ENCODE measurements at places on chromosomes 3 and 15. TPM values are rescaled to one million over a fixed set of nuclear protein-coding genes. Genes with fewer than 3 reads are reported as not detected.

- DNase-seq: no peak
These were observed 204.2 kb upstream of the PROK2 start for GRCh38 chr3:71989165-71989564.

GRCh38 chr3:37949866-37950265 lies 40.7 kb upstream of the VILL start:
- peak; percentile 16 for DNase-seq

GRCh38 chr3:170499562-170500156 lies 81.0 kb downstream of the CLDN11 start:
- no peak for DNase-seq

DNA sequence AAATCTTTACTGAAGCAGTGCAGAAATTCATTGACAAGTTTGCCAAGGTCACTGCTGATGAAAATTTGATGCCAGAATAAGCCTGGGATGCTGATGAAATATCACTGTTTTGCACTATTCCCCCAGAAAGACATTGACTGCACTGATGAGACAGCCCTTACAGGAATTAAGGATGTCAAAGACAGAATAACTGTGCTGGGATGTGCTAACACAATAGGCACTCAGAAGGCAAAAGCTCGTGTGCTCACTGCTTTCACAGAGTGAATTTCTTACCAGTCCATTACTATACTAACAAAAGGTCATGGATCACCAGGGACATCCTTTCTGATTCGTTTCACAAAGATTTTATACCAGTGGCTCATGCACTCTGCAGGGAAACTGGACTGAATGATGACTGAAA lies 69.4 kb downstream of the MCF2L2 start:
- no peak for DNase-seq

DNA sequence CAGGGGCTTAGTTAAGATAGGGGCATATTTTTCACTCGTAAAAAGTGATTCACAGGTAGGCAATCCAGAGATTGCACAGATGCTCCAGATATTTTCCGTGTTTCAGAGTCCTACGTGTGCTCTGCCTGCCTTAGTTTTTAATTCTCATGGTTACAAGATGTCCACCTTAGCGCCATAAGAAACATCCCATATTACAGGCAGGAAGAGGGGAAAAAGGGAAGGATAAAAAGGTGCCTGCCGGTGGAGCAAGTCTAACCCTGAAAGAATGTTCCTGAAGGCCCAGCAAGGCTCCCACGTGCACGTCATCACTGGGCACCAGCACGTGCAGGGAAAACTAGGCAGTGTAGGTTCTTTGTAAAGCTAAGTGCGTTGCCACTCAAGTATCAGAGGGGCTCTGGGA lies 10.1 kb upstream of the MOBP start:
- no peak for DNase-seq

DNA sequence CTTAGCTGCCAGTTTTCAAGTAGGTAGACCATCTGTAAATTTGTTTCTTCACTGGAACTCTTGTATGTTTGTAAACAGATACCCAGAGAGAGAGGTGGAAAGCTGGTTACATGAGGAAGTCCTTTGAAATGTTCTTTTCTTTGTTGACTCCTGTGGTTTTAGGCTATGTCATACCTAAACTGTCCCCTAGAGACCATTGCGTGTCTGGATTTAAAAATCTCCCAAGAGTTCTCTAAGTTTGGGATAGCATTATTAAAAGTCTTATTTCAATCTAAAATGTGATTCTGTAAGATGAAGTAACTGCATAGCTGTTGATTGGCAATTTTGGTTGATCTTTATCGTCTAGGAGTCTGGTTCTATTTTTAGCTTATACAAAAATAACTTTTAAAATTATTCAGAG lies 127.2 kb downstream of the GHSR start:
- DNase-seq: no peak

DNA sequence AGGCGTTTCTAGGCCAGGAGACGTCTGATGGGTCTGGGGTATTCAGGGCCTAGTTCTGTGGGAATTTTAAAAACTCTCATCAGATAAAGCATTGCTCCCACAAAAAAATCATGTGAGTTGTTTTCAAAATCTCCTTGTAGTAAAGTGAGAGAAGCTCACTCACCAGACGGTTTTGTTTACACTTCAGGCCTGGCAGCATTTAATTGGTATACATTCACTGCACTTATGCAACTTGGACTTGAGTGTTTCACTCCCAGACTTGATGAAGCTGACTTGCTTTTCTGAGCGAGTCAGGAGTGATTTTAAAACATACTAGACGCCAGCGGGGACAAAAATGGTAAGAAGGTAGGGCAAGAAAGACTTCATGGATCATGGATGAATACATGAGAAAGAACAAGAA lies 75.2 kb downstream of the SLCO3A1 start:
- no peak for DNase-seq

DNA sequence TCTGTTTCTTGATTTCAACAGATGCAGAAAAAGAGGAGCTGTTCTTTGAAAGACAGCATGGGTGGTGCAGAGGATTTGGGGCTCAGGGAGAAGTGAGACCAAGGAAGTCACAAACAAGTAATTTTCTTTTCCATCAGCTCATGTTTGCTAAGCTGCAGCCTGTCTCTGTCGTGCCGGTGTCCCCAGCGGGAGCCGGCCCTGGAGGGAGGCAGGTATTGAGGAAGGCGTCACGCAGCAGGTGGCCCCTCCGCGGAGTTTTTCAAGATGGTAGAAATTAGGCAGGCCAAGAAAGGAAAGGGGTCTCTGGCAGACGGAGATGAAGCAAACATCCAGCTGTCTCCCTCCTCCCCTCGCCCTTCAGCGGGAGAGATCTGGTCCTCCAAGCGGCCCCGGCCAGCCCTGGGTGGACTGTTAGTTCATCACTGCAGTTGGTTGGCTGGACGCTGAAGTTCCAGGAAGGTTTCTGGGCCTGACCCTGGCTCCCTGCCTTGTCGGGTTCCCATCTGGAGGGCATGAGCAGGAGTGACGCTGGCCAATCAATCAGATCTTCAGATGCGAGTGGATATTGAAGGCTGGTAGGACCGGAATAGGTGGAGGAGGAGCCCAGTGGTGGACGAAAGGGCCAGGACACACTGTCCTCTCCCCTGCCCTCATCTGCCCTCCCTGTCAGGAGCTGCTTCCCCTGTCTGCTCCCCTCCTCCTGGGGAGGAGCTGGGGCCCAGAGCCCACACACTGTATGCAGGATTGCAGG lies 27.7 kb upstream of the MUC4 start:
- no peak for DNase-seq

- no peak for DNase-seq
These were observed 71.7 kb downstream of the TOP2B start for GRCh38 chr3:25593001-25593400.

GRCh38 chr3:57803647-57804081 lies 47.6 kb downstream of the SLMAP start:
- DNase-seq: no peak

- DNase-seq: no peak
These were observed 63.9 kb downstream of the NMD3 start for GRCh38 chr3:161284989-161285388.

Gene AHSG
- 4,470 TPM for total RNA-seq

Gene FSTL1
- total RNA-seq: 67.5 TPM

Gene PLSCR2
- 0.25 TPM for total RNA-seq

Gene RAB7A
- 34.6 TPM for total RNA-seq

Data from liver (tissue), 10 donors.